ENCODE measurements at places on chromosomes 1 and 21.

DNA sequence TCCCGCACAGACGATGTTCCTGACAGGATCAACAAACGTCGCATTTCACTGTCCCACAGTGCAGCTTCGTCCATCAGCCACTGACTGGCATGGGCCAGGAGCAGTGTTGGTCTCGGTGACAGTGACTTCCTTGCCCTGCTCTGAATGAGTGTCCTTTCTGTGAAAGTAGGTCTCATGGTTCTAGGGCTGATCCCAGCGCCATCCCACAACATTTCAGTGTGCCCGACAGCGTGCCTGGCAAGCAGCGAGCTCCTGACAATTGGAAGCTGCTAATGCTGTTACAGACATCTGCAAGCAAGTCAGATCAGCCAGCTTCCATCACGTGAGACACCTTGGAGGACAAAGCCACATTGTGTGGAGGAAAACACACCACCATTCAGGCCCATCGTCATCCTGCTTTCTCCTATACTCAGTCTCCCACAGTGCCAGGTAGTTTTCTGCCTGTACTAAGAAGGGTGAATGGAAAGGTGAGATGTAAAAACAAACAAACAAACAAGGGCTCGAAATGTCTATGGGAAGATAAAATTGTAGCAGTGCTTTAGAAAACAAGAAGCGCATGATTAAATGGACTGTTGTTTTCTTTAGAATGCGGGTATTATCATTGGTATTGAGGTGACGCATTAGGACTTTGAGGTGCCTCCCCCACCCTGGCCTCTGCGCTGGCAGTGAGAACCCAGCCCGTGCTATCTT is 21.9 kb downstream of the ERRFI1 start:
- DNase-seq, result no peak

- no peak for DNase-seq
These were observed 227.3 kb downstream of the DYRK1A start for GRCh38 chr21:37593740-37594471.

DNA sequence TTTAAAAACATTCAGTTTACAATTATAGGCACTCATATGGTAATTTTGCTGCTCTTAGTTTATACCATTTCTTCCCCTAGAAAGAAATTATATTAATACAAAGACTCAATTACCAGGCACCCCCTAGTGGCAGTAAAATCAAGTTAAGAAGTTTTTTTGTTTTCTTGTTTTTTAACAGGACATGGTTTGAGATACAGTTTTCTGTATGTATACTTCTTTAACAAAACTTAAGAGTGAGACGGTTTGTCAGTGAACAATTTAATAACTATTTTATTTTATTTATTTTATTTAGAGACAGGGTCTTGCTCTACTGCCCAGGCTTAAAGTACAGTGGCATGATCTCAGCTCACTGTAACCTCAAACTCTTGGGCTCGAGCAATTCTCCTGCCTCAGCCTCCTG is 224.6 kb downstream of the FAF1 start:
- DNase-seq, result no peak

DNA sequence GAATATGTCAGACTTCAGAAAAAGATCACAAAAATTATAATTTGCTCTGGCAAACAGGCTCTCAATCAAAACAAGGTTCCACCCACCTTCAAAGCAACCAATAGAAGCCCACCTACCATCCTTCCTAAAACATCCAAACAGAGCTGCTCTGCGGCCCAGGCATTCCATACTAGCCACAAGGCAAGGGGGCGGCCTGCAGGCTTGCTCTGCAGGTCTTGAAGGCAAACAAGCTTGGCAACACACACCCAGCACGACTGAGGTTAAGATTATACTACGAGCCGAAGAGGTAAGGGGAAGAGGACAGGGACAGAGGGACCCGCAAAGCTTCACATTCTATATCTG is 207.3 kb downstream of the SLC45A1 start:
- DNase-seq, result peak; percentile 21

DNA sequence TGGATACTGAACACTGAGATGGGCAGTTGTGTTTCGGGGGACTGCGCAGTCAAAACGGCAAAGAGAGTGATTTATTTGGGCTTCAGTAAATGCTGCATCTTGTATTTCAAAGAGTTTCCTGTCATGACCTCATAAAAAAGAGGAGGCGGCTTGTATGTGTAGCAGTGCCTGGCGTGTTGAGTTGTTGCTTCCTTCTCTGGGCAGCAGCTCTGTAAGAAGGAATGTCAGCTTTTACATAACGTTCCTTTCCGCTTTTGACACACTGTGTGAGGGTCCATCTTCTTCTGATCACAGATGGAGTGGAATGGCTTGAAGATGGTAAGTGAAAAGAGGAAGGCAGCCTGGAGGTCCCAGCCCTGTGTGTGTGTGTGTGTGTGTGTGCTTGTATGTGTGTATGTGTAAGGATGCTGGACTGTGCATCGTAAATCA is 941 bp downstream of the ELAVL4 start:
- DNase-seq, result no peak

GRCh38 chr1:21680918-21681317 is 11.8 kb upstream of the RAP1GAP start:
- no peak for DNase-seq

- no peak for DNase-seq
These were observed 57.3 kb downstream of the LAMC2 start for GRCh38 chr1:183243161-183244050.

GRCh38 chr1:119594376-119594775 is 53.7 kb downstream of the ZNF697 start:
- DNase-seq, result no peak

DNA sequence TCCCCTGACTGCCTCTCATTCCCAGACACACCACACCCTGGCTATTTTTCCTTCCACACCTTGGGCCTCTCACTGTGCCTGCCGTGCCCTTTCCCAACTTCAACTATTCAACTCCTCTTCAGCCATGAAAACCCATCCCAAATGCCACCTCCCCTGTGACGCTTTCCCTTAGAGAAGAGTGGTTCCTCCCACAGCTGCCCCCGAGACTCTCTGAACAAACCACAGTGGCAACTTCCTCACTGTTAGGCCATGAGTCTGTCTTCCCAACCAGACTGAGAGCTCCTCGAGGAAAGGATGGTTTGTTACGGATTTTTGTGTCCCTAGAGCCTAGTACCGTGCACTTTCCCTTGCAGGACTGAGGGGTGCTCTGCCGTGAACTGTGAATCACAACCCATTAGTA is 59.2 kb downstream of the LRRN2 start:
- DNase-seq, result no peak

- no peak for DNase-seq
These were observed 549.0 kb upstream of the RGS18 start for GRCh38 chr1:191609305-191609704.

DNA sequence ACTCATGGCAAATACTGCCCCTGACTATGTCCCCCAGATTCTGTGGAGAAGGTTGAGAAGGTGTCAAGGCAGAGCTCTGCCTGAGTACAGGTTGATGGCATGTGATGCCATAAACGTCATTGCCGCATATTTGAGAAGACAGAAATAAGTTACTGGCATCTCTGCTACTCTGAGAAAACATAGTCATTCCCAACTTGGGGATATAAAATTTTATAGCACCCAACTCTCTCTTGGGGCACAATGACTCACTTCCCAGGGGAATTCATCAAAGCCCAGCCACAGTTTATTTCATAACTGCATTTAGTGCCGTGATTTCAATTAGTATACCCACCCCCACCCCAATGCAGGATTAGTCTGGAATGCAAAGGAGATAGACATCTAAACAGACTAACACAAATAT is 101.9 kb upstream of the TNR start:
- no peak for DNase-seq

GRCh38 chr21:36199021-36199420 is 42.4 kb downstream of the DOP1B start:
- no peak for DNase-seq

DNA sequence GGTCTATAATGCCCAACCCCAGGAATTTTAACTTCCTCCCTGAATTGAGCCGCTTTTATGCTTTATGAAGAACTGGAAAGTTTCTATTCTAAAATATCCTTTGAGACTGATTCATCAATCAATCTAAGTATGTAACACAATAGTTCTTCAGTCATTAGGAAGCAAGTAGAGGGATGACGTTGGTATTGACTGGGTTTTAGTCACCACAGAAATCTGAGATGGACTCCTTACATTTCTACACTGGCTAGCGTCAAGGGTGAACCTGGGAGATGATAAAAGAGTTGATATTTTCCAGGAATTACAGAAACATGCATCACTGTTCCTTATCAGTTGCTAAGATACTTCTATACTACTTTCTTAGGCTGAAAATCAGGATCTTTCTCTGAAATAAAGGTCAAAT is 308.0 kb downstream of the HMCN1 start:
- DNase-seq, result no peak

DNA sequence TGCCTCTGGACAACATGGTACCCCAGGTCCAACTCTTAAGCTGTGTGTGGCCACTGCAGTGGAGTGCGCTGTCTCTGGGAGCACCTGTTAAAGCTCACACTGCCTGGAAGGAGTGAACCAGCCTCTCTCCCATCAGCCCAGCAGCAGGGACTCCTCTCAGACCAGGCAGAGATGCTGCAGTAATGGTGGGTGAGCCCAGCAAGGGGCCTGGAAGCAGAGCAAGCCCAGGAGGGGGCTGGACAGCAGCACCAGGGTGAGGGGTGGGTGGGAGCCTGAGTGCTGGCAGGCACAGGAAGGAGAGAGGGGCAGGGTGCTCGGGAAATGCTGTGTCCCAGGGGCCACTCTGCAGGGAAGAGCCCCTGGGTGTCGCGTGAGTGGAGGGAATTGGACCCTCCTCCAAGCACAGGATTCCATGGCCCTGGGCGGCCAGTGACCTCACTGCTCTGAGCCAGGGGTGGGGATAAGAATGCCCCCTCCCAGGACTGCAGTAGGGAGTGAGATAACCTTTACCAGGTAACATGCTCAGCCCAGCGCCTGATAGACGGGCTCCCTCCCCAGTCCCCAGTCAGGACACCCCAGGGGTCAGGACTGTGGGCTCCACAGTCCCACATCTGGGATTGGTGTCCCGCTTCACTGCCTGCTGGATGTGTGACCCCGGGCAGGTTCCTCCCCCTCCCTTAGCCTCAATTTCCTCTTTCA is 313.1 kb downstream of the MATN1 start:
- DNase-seq, result no peak

DNA sequence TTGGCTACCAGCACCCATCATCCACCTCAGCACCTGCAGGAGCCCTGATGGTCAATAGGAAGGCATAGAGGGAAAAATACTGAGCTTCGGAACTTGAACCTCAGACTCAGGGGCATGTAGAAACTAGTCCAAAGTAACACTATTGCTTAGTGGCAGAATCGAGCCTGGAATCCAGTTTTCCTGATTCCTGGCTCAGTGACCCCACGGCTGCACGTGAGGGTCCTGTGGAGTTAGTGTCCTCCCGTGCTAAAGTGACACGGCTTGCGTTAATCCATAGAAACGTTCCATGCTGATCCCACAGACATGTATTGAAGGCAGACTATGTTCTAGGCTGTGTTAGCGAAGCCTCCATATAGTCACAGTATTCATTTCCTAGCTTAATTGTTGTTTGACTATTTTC is 747.0 kb upstream of the TPTE start:
- no peak for DNase-seq

GRCh38 chr1:90386899-90387720 is 330.0 kb downstream of the BARHL2 start:
- no peak for DNase-seq

GRCh38 chr1:72007312-72007711 is 275.0 kb downstream of the NEGR1 start:
- DNase-seq, result no peak

GRCh38 chr21:17352996-17353655 is 159.7 kb upstream of the CXADR start:
- no peak for DNase-seq

DNA sequence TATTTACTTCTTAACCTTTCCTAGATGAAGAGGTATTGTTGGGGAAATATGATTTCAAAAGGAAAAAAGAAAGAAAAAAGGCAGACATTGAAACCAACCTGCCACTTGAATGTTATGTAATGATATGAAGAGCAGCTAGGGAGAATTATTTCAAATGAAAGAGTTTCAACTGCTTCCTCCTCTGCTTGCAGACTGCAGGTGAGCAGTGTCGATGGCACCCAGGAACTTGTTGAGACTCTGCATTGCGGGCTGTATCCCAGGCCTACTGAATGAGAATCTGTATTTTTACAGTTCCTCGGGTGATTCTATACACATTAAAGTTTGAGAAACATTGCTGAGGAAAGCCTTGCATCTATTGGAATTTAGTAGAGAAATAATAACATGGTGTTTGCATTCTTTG is 3.7 kb upstream of the RUNX1 start:
- DNase-seq, result no peak

GRCh38 chr1:94384485-94385265 is 33.5 kb upstream of the ABCD3 start:
- no peak for DNase-seq

DNA sequence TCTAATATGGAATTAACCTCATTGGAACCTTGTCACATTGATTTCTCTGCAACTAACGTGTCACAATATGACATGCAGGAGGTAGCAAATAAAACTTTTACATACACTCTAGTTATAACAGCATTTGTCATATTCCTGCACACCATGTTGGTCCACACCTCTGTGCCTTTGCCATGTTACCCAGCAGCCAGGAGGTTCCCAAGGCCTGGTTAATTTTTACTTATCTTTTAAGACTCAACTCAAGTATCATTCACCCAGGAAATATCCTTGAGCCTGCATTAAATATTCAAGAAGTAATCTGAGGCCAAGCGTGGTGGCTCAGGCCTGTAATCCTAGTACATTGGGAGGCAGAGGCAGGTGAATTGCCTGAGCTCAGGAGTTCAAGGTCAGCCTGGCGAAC is 447.2 kb upstream of the NR5A2 start:
- no peak for DNase-seq

DNA sequence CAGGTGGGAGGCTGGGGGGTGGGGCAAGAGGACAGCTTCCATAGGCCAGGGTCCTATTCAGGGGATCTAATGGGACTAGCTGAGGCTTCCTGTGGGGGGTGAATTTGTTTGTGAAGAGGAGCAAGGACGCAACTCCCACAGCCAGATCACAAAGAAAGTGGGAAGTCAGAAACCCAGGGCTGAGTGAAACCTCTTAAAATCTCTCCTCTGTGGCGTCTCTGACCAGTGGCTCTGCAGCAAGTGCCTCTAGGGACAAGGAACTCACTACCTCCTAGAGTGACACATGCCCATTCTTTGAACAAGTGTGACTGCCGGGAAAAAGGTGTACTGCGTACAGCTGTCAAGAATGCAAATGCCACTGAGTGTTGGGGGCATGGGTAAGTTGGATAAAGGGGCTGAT is 187.9 kb downstream of the HIVEP3 start:
- no peak for DNase-seq

- DNase-seq, result no peak
These were observed 12.2 kb upstream of the VN1R5 start for GRCh38 chr1:247243524-247244137.

GRCh38 chr1:38852780-38853179 is 6.8 kb downstream of the RRAGC start:
- DNase-seq, result no peak

DNA sequence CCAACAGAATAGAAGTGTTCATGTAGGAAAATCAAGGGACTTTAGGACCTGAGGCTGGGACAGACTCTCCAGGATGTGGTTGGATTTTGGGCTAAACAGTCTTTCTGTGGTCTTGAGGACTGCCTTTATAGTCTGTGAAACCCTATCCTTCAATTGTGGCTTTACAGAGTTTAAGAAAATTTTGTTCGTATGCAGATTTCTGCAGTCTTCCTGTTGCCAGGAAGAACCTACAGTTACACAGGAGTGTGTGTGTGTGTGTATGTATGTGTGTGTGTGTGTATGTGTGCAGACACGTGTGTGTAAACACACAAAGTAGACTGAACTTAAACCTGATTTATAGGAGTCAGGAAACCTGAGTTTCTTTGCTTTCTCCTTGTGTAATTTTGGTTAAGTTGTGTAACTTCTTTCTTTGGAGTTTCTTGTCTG is 22.8 kb downstream of the NEK7 start:
- DNase-seq, result no peak

All from activated naive CD4-positive, alpha-beta T cell (primary cell).